ENCODE measurements at places on chromosomes 7 and 10.

DNA sequence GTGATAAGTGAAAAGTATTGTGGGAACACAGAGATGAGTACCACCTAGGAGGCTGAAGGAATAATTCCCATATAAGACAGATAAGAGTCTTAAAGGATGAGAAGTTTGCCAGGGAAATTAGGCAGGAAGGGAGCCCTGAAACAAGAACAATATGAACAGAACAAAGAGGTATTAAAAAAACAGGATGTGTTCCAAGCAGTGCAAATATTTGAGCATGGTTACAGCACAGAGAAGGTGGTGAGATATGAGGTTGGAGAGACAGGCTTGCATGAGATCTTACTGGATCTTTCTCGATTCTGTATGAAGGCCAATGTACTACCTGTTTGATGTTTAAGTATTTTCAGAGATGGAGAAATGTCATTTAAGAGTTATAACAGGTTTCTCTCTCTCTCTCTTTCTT, 20.3 kb downstream of the TAC1 start:
- no peak for DNase-seq

- DNase-seq: no peak
These were observed 492.5 kb upstream of the ZMIZ1 start for GRCh38 chr10:78576276-78576675.

GRCh38 chr7:93171606-93172226, 23.5 kb upstream of the SAMD9L start:
- DNase-seq: no peak

GRCh38 chr7:138377306-138377705, 82.8 kb upstream of the TRIM24 start:
- no peak for DNase-seq

GRCh38 chr7:148230883-148231282, 359.7 kb upstream of the C7orf33 start:
- DNase-seq: no peak

- DNase-seq: no peak
These were observed 184.7 kb upstream of the KAT6B start for GRCh38 chr10:74641659-74642058.

DNA sequence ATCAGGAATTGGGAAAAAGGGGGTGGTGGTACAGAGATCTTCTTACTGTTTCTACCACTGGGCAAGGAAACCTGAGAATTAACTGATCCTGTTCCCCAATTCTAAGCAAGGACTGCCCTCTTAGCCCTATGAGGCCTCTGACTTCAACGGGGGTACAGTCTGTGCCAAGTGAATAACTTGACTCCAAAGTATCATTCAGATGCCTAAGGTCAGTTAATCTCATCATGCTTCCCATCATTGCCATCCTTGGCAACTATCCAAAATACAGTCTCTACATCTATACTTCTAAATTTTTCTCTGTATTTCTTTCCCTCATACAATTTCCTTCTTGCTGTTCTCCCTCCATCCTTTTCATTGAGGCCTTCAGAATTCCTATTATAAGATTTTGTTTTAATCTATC, 10.5 kb downstream of the PPP3CB start:
- DNase-seq: no peak

DNA sequence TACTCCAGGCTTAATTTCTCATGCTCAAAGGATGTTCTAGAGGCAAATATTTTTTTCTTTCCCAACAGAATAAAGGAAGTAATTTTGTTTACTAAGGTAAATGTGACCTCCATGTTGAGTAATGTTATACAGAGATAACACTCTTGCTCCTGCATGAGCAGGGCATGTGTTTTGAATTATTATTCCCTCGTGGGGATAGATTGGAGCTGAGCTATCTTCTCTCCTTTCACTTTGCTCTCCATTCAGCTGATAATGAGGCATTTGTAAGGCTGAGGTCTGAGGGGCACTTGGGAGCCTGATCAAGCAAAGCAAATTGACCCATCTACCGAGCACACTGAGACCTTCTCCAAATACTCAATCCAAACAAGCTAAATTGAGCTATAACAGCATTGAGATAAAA, 50.7 kb upstream of the GHITM start:
- no peak for DNase-seq

DNA sequence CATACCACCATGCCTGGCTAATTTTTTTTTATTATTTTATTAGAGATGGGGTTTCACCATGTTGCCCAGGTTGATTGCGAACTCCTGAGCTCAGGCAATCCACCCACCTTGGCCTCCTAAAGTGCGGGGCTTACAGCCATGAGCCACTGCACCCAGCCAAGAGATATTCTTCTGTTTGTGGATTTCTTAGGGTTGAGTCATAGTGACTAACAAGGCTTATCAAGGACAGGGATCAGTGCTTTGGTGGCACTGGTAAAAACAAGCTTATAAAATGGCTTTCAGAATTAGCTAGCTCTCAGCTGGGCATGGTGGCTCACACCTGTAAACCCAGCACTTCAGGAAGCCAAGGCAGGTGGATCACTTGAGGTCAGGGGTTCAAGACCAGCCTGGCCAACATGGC, 122.4 kb downstream of the ZNF248 start:
- DNase-seq: no peak

DNA sequence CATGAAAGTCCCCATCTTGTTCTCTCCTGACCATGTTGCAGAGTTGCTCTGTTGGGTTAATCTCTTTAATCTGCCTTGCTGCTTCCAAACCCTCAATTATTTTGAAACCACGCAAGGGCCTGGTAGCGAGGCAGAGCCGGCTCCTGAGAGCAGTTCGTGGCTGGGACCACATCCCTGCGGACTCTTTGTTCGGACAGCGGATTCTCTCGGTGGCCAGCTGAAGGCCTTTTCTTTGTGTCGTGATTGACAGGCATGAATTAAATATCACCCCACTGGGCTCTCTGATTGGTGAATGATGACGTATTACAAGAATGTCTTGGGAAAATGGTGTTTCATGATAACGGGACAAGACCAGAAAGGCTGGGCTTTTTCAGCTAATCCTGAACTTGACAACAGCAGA, 66.9 kb upstream of the ARHGAP21 start:
- DNase-seq: no peak

DNA sequence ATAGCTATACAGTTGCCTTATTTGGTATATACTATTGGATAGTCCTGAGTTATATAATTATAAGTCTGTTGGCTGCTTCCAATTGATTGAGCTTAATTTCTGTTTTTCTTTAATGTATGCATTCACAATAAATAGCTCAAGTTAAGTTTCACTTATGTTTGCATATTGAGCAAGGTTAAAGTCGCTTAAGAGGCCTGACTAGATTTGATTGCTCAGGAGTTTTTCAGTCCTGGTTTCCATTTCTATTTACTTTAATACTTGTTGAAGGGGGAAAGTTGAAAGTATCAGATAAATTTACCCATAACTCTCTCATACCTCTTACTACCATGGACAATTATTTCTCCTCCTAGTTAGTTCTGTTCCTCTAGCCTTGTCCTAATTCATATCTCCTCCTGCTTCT, 294.7 kb downstream of the ARL4A start:
- DNase-seq: no peak

DNA sequence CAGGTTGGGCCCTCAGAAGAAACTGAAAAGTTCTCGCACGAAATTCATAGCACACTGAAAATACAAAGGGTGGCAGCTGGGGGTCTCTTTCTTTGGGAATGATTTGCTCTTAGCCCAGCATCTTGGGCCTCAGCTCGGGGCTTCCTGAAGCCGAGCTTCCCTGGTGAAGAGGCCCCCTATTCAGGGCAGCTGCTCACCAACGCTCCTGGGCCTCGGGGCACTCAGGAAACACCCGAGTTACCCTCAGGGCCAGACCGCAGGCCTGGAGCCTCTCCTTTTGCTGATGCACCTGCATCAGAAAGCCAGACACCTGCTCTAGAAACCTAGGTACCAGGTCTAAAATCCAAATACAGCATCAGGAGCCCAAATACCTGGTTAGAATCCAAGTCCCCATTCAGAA, 85.5 kb downstream of the PTPRE start:
- DNase-seq: no peak

GRCh38 chr7:123096434-123096833, 100.9 kb upstream of the TAS2R16 start:
- DNase-seq: no peak

DNA sequence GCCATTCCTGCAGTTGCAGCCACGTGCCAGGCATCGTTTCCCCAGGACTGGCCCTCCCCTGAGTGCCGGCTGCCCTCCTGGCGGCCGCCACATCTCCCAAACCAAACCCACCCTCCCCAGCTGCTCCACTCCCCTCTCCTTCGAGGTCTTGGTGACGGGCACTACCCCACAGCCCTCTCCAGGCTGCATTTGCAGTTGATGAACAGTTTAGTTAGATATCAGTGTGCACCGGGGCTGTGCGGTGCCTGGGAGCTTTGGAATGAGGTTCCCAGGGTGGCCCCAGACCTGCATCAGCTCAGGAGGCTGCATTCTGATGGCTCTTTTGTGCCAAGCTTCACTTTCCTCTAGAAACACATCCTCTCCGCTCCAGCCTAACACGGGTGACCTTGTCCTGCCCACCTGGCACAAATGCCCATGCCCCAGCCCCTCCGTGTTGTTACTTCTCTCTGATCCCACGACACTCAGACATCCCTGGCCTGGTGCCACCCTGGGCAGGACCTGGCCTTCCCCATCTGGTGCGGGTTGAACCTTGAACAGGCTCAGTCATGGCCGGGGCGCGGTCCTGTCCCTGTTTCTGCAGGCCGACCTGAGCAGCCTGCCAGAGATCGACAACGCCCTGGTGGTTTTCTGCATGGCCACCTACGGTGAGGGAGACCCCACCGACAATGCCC, 14.5 kb downstream of the TMEM120A start:
- DNase-seq: peak; percentile 84

GRCh38 chr10:123986736-123987135, 95.1 kb upstream of the CPXM2 start:
- DNase-seq: no peak

- no peak for DNase-seq
These were observed 10.6 kb upstream of the PLEKHA1 start for GRCh38 chr10:122363722-122364463.

- peak; percentile 67 for DNase-seq
These were observed 20.8 kb upstream of the ZNF862 start for GRCh38 chr7:149817301-149817771.

DNA sequence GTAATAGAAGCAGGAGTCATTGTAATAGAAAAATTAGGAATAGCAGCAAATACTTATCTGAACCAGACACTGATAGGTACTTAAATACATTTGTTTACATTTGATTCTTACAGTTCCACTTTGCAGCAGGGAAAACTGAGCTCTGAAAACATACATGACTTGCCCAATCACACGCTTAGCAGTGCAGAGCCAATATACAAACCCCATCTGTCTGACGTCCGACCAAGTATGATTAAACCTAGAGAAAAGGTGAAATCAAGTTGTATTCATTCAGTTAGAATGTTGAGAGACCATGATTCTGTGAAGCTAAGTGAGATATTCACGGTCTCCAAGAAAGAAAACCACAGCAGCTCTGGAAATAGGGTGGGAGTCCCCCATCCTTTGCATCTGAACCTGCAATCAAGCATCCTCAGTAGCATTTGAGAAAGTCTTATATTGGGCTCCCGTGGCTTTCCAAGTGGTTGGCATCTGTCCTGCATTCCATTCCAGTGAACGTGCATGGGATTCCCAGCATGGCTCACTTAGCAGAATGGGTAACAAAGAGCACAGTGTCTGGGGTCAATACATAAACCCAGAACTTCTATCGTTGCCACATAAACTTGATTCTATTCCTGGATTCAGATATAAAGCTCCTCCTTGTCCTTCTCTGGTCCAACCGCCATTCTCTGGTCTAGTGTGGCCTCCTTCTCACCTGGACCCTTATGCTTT, 148.7 kb upstream of the RSU1 start:
- no peak for DNase-seq

GRCh38 chr10:8721650-8722049, 667.2 kb downstream of the GATA3 start:
- no peak for DNase-seq

DNA sequence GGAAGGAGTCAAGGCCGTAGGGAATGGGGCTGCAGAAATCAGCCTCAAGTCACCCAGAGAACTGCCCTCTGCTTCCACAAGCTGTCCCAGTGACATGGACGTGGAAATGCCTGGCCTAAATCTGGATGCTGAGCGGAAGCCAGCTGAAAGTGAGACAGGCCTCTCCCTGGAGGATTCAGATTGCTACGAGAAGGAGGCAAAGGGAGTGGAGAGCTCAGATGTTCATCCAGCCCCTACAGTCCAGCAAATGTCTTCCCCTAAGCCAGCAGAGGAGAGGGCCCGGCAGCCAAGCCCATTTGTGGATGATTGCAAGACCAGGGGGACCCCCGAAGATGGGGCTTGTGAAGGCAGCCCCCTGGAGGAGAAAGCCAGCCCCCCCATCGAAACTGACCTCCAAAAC, 50.2 kb upstream of the PDCD4 start:
- DNase-seq: no peak

- DNase-seq: no peak
These were observed 97.0 kb downstream of the HGF start for GRCh38 chr7:81672872-81673271.

GRCh38 chr10:76270464-76270863, 839.0 kb downstream of the LRMDA start:
- no peak for DNase-seq

GRCh38 chr7:26603631-26604030, 260.8 kb downstream of the SKAP2 start:
- no peak for DNase-seq

DNA sequence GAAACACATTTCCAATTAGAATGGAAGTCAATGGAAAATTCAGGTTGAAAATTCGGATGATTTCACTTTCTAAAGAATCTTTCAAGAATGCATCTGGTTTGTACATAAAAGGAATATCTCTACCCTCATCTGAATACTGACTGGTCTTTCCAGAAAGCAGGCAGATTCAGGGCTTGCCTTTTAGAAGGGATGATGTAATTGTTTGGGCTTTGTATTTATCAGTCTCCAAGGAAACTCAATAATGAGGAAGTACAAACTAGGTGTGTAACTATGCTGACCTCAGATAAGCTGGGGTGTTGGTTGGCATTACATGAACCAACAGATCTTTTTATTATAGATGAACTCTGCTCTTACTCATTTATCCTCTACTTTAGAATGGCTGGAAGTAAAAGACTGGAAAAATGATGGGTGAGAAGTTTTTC, 24.1 kb downstream of the PDLIM1 start:
- no peak for DNase-seq

DNA sequence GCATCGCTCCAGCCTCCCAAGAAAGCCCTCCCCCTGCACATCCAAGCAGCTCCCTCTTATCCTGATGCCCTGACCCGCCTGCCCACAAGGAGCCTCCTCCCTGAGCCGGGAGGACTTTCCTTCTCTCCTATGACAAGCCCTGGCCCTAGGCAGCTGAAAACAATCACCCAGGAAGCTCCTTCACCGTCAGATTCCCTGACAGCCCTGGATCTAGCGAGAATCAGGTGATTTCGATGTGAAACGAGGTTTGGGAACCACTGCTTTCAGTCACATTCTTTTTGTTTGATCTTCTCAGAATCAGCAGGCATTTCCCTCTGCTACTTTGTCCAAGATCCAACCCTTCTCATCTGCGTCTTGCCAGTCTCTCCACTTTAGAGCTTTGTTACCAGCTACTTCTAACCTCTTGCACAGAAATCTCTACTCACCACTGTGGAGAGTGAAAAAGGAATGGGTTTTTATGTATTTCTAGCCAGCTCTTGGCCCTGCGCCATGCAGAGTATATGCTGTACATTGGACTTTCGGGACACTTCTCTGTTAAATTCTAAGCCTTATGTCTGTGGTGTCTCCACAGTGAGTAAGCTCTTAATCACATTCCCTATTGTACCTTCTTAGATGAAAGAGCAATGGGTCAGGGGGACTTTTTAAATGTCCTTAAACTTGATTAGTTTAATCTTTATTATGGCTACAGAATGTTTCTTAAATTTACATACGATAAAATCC, 253.2 kb upstream of the C7orf33 start:
- no peak for DNase-seq

Measured in posterior vena cava (tissue), 2 donors.